ENCODE measurements at places on chromosomes 1 and 21.
A peak's percentile ranks its signal among the peaks of the same experiment; 100 is the strongest.

DNA sequence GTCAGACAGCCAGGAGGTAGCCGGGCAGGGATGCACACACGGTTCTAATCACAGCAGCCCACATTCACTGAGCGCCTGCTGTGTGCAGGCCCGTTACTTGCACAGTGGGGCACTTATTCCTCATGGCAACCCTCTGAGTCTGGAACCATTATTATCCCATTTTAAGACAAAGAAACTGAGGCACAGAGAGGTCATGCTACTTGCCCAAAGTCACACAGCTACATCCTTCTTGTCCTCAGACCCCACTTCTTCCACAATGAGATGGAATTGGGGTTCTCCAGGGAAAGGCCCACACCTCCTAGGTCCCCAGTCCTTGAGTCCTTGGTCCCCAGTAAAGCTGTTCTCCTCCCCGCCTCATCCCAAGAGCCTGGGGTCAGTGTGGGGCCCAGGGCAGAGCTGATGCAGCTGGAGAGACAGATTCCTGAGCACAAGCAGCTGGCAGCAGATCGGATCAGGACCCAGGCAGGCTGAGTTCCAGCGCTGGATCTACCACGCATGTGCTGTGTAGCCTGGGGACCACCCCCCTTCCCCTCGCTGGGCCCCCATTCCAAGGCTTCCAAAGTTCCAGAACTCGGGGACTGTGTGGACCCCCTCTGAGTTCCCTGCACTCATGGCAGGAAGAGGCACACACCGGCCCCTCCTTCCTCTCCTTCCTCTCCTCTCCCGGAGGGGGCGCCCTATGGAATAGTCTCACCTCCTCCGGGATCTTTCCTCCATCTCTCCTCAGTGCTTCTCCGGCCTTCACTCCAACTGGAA, 393.4 kb downstream of the MATN1 start:
- no peak for DNase-seq

- no peak for DNase-seq
Measured at GRCh38 chr21:30986965-30987364, 51.3 kb downstream of the KRTAP19-8 start.

- DNase-seq: peak; percentile 72
Measured at GRCh38 chr1:234978397-234979295, 150.0 kb downstream of the TOMM20 start.

DNA sequence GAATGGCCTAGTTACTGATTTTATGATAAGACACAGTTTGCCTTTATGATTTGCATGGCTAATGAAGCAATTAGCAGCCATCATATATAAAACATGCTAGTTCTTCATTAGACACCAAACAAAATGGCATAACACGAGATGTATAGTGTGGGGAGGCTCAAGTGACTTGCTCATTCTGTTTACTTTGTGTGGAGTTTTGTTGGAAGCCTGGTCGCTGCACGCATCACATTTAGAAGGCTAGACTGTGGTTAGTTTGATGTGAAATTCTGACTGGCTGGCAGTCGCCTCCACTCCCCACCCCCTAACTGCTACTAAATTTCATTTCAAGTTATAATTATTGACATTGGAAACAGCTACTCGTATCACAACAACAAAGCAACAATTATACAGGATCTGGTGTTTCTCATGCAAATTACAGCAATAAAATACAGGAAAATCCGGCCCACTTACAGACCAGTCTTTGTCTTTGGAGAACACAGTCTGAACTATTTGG, 356.1 kb downstream of the LMO4 start:
- DNase-seq: no peak

DNA sequence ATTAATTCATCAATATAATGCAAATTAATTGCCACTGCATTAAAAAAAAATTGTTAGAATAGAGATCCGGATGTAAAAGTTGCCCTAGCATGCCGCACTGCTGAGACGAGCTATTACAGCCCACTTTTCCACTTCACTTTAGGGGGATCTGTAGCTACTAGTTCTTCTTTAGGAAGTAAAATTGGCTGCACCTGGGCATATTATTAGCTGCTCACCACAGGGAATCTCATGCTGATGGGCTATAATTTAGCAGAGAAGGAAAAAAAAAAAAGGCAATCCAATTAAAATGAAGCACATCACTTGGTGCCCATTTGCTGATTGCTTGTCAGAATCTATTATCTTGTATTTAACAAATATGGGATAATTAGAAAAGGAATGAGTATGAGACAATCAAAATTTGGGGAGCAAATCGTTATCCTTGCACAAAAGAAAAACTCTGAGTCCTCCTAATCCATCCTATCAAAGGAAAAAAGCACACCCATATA, 233.4 kb downstream of the DSCAM start:
- no peak for DNase-seq

- DNase-seq: no peak
Measured at GRCh38 chr1:203701606-203702005, 63.4 kb upstream of the LAX1 start.

GRCh38 chr1:48223366-48224240, 1.1 kb downstream of the SLC5A9 start:
- DNase-seq: no peak

- no peak for DNase-seq
Measured at GRCh38 chr1:223179786-223180185, 36.7 kb upstream of the TLR5 start.

DNA sequence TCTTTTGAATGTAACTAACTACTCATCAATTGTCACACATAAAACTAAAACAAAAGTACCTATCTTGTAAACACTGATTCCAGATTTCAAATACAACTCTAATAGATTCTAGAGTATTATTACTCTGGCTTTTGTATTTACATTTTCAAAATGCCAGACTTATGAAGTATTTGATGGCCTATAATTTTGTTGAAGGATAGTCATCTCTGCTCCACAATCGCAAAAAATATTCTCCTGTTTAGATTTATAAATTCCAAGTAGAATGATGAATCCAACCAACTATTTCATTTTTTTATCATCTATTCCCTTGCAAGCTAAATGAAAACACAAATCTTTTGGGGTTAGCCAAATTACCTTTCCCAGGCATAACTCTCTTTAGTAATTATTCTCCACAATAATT, 75.0 kb upstream of the GUCA2A start:
- no peak for DNase-seq

DNA sequence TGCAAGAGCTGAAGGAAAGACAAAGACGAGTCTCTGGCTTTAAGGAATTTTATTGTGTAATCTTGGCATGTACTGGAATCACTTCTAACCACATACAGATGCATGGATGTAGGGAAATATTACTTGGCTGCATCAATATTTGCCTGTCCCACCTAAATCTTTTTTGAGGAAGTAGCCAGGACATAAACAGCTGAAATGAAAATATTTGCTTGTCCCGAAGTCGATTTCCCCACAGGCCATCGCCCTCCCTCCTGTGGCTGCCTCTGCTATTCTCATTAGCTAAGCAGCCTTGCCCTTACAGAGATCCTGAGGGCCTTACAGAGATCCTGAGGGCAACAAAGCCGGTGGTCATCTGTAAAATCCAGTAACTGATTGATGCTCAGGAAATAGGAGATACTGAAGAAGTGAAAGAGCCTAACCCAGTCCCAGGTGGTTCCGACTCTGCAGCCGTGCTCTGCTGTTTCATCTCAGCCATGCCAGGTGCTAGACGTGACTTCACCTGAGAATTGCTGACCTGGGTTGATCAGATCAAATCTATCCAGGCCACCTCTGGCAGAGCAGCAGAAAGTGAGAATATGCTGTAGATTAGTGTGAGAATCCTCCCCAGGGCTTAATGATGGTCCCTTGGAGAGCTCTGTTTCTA, 25.5 kb downstream of the MAN1C1 start:
- DNase-seq: peak; percentile 36

DNA sequence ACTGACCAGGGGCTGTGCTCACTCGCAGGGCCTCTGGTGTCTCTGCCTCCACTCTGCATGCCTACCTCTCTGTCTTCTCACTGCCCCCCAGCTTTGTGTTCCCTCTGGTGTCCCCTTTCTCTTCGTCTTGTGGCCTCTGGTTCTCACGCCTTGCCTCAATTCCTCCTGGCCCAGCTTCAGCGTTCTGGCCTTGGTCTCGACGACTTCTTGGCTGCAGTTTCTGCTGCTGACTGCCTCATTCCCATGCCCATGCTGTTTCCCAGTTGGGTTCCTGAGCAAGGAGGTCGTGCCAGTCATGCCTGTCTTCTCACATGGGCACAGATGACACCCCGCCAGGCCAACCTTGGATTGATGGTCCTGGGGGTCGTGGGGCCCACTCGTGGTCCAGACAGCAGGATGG, 423.0 kb upstream of the VAMP3 start:
- DNase-seq: no peak

- DNase-seq: no peak
Measured at GRCh38 chr21:15719976-15720375, 9.8 kb upstream of the USP25 start.

DNA sequence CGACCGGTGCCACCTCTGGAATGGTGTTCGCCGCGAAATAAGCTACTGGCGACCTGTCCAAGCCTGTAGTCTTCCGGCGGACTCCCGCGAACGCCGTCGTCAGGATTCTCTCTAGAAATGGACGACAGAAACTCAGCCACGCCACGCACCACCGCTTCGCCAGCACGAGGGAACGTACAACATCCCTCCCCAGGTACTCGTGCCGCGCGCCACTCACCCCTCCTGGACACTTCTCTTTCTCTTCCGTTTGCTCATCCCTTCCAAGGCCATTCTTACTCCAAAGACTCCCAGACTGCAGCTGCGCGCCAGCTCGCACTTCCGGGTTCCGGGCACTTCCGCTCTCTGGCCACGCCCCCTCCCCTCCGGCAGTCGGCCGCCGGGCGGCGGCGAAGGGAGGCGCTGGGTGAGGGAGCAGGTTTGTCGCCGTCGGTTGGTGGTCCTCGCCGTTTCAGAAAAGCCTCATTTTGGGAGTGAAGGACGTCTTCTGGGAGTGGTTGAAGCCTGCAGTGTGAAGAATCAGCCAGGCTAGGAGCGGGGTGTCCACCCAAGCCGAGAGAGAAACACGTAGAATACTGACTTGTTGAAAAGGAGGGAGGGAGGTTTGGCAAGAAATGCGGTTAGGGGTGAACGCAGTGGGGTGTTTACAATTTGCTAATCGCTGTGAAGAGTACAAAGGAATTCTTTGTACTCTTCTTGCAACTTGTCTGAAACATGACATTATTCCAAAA, at the start of gene RBM34:
Gene RBM34 (minus strand): TSS at position 294 of the 728 bp plus-strand sequence. CDS start 24 bp downstream, at position 270.
- peak; percentile 92 for DNase-seq

- DNase-seq: peak; percentile 48
Measured at GRCh38 chr21:44375281-44375651, 21.8 kb downstream of the TRPM2 start.

DNA sequence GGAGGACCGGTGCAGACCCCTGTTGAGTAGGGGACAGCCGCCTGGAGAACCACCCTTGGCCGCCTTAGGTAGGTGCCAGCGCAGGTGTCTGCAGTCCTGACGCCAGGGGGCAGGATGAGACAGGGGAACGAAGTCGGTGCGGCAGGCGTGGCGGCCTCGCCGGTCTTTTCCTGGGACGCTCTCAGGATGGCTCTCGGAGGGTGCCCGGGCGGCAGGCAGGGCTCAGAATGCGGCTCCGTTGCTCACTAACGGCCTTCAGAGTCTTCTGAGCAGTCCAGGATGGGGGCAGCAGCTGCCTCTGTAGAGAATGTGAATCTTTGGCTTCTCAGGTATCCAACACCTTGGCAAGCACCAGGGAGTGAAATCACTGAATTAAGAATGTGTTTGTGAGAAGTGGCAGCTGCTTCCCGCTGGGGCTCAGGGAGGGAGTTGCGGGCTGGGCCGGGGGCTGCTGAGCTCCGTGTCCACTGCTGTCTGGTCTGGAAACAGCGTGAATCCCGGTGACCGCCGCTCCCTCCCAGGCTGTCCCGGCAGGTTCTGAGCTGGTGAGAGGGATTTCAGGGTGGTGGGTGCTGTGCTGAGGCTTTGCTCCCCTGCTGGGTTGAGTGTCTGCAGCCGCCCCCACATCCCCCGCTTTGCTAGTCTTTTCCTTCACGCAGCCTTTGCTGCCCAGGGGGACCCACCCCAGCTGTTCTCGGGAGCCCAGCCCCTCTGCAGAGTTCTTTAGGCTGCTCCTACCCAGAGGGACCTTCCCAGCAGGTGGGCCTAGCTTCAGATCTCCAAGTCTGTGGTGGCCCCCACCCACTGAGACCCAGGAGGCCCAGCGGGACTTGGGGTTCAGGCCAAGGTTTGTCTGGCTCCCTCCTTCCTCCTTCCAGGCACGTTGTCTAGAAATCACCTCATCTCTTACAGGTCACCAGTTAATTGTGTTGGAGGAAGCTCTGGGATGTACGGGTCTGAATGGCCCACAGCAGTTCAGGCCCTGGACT, 11.1 kb upstream of the C1orf174 start:
- DNase-seq: peak; percentile 76

- no peak for DNase-seq
Measured at GRCh38 chr1:159943908-159944622, 1.3 kb downstream of the IGSF9 start.

DNA sequence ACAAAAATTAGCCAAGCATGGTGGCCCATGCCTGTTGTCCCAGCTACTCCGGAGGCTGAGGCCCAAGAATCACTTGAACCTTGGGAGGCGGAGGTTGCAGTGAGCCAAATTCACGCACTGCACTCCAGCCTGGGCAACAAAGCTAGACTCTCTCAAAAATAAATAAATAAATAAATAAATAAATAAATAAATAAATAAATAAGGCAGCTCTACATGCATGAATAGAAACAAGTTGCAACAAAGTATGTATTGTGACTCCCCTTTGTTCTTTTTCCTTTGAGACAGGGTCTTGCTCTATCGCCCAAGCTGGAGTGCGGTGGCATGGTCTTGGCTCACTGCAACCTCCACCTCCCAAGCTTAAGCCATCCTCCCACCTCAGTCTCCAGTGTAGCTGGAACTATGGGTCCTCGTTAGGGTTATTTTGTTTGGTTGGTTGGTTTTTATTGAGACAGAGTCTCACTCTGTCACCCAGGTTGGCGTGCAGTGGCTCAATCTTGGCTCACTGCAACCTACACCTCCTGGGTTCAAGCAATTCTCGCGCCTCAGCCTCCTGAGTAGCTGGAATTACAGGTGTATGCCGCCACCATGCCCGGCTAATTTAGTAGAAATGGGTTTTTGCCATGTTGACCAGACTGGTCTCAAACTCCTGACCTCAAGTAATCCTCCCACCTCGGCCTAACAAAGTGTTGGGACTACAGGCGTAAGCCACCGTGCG, 8.0 kb downstream of the USP48 start:
- DNase-seq: no peak

- DNase-seq: no peak
Measured at GRCh38 chr1:53449021-53449420, 10.2 kb upstream of the DMRTB1 start.

Measured in CD4-positive, alpha-beta T cell treated with Interleukin-10 for 1 hour (primary cell).